ENCODE measurements at places on chromosomes 7 and 10.

DNA sequence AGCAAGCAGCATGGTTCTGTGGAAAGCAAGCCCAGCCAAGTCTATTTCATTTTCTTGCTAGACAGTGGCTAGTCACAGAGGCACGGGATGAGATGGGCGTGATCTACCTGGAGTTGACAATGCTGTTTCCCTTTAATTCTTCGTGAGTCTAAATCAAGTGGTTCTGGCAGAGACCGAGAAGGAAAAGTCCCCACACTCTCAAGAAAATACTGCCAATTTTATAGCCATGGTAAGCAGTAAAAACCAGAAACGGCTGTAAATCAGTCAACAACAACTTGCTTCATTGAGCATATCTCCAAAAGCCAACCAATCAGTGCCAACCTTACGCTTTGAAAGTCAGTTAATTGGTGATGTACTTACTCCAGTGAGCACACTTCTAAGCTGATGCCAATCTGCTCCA is 223.4 kb downstream of the SEC23IP start:
- DNase-seq, result no peak

DNA sequence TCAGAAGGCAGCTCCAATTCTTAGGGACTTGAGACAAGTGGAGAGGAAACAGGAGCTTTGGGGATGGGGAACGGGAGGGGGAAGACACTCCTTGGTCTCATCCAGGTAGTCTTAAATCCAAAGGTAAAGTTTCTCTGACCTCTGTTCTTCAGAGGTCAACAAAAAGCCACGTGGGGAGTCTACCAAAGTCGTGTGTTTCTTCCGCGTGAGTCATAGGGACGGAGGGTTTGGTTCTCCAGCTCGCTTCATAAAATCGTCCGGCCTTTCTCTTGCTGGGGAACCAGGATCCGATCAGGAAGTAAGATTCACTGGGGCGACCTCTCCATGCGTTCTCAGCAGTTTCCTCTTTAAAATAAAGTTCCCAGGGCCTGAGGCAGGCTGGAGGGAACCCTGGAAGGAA is 275.7 kb downstream of the TCERG1L start:
- no peak for DNase-seq

- peak; percentile 84 for DNase-seq
These were observed 38.2 kb downstream of the WDR37 start for GRCh38 chr10:1094112-1095057.

GRCh38 chr10:124590216-124591122 is 128.8 kb downstream of the LHPP start:
- no peak for DNase-seq

GRCh38 chr7:125375942-125376341 is 446.3 kb upstream of the POT1 start:
- no peak for DNase-seq

DNA sequence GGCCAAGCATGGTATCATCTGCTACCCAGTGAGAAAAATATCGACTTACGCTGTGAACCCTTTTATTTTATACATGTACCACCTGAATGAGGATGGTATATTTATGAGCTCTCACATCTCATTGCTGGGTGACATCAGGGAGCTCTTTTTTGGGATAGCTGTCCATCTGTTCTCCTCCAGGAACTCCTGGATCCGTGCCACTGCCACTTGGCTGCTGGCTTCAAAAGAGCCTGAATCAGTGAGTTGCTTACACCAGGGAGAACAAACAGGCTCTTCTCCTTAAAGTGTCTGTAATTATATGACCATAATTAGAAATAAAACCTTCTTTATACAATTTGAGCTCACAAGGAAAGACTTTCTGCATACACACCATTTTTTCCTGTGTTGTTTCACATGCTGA is 106.2 kb downstream of the KAT6B start:
- DNase-seq, result no peak

DNA sequence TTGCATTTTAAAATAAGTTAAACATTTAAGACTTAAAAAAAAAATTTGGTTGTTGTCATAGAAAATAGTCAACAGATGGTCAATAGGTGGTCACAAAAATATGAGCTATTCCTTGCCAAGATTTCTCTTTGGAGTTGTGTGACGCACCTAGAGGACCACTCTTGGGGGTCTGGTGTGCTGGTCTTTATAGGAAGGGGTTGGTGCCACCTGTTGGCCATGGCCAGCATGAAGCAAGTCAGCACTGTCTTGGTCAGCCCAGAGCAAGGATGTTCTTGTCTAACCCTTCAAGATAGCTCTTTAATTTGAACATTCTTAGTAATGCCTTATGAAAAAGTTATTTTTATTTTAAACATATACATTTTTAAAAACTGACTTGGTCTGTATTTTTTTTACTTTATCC is 267.9 kb upstream of the CNTNAP2 start:
- no peak for DNase-seq

GRCh38 chr7:41319581-41319980 is 383.3 kb downstream of the INHBA start:
- no peak for DNase-seq

DNA sequence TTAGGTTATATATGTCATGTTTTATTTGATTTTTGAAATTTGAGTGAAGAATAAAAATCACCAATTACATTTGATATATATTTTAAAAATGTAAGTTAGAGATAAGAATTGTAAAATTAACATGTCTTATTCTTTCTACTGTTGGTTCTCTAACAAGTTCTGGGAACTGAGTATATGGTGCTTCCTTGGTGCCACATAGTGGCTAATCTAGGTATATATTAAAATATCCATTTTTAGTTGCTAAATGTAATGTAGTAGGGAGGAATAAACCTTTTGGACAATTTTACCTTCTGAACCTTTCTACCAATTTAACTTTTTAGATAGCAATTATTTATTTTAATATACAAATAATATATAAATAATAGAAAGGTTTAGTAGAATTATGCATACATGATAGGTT is 17.5 kb downstream of the CFAP69 start:
- peak; percentile 23 for DNase-seq

DNA sequence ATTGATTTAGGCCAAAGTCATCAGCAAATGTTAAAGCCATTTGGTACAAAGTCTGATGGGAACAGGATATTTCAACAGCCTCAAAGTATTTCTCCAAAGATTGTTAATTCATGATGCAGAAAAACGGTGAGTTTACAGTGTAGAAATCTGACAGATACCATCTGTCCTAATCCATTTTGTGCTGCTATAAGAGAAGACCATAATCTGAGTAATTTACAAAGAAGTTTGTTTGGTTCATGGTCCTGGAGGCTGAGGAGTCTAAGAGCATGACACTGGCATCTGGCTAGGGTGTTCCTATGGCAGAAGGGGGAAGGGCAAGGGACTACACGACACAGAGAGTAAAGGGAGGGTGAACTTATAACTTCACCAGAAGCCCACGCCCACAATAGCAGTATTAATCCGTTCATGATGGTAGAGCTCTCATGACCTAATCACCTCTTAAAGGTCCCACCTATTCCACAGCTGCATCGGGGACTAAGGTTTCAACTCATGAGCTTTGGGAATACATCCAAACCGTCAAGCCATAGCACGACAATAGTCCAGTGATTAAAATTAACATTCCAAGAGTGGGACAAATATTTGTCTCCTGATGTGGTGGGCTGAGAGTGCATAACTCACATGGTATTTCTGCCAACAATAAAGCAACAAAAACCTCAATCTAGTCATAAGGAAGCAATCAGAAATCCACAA is 298.6 kb upstream of the AKR1E2 start:
- DNase-seq, result no peak

DNA sequence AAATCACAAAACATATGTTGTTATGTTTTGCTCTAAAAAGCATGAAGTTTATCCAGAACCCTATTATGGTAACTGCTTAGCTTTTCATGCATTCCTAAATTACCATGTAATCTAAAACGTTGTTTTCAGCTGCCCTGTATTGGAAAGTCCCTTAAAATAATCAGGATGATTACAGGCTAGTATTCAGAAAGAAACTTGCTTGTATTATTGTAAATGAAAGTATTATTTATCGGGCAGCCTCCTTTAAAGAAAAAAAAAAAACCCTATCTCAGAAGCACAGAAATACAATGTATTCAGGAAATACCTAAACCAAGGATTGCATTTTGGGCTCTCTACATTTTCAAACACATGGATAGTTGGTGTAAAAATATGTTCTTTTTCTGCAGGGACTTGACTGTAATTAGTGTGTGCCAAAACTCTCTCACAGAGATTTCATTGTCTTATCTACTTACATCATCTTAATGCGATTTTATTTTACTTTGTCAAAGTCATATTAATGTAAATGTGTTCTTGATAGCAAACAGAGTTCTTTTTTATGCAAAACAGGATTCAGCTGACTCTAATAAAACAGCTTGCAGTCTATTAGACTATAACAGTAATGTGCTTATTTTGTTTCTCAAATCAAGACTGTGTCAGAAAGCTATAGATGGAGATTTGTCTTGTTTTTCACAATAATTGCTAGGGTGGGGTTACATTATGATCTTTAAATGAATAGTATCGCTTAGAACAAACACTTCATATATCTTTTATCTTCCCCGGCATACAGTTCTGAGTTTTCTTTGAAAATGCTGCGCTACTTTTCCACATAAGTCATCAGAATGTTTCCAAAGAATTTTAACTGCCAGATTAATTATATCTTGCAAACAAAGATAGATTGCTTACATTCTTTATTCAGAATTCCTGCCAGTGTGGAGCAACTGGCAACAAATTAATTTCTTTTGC is 65.3 kb upstream of the ARID5B start:
- DNase-seq, result no peak

GRCh38 chr10:22489467-22489866 is 144.2 kb downstream of the SPAG6 start:
- DNase-seq, result no peak

- DNase-seq, result no peak
These were observed 49.6 kb upstream of the MYL10 start for GRCh38 chr7:101678658-101679057.

GRCh38 chr10:22308390-22308789 is 7.8 kb upstream of the COMMD3 start:
- peak; percentile 92 for DNase-seq

Data from activated CD4-positive, alpha-beta T cell treated with anti-CD3 and anti-CD28 coated beads, Interleukin-2, amount 50 U/mL, for 16 hours (primary cell).